ENCODE measurements at places on chromosomes 3 and 15. TPM values are rescaled to one million over a fixed set of nuclear protein-coding genes. Genes with fewer than 3 reads are reported as not detected.

GCNT3 gene
- polyA plus RNA-seq: not detected

GRCh38 chr3:142963516-142964448 is at the start of gene PAQR9:
PAQR9 (minus strand) TSS chr3:142963674; CDS start chr3:142963336, 338 bp downstream.
- peak; percentile 11 for DNase-seq

DNA sequence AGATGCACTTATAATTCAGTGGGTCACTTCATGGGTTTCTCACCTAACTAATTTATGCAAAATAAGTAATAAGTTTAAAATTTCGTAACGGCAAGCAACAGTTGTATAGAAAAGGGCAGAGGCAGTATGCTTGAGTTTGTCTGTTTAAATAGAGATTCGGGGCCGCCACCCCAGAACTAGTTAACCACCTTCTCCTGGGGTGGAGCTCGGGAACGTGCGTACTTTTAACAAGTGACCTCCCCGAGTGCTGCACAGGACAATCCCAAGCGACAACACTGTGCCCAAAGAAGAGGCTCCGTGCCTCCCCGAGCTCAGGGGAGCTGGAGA is 439 bp downstream of the SSR3 start:
- DNase-seq: no peak

DNA sequence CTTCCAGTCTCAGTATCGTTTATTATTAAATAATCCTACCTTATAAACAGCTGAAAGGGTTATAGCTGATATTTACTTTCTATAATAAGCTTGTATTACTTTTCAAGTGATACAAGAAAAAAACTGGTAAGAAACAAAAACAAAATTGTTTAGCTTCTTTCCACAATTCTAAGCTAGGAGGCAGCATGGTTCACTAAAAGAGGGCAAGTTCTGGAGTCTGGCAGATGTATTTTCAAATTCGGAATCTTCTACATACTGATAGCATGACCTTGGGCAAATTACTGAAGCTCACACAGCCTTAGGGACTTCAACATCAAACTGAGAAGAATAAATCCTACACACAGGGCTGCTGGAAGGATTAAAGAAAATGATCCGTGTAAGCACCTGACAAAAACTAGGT is 15.4 kb downstream of the C15orf62 start:
- no peak for DNase-seq

GRCh38 chr3:48591886-48592518 is 3.1 kb downstream of the COL7A1 start:
- no peak for DNase-seq

DNA sequence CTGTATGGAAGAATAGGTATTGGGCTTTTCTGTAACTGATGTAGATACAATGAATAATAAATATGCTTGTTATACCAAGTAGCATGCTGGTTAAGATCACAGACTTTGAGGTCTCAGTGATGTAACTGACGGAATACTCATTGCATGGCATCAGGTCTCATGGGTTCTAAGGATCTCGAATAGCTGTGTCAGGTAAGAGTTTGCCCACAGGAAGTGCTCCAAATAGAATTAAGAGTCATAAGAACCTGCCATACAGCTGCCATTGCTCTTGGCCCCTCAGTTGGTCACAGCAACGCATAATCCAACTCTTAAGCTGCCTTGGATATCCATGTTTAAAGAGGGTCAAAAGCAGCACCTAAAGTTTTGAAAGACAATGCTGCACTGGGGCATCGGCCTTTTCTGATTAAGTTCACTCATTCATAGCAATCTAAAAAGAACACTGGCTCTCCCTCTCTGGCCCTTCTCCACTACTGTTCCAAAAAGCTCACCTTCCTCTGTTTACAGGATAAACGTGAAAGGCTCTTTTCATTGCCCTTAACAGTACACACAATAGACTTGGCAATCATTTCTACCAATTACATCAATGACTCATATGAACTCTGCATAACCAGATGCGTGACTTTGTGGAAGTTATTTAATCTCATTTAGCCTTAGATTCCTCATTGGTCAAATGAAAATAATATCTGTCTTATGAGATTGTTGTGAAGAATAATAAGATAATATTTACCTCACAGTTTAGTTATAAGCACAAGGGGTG is 74.6 kb downstream of the ZBTB20 start:
- DNase-seq: no peak

DNA sequence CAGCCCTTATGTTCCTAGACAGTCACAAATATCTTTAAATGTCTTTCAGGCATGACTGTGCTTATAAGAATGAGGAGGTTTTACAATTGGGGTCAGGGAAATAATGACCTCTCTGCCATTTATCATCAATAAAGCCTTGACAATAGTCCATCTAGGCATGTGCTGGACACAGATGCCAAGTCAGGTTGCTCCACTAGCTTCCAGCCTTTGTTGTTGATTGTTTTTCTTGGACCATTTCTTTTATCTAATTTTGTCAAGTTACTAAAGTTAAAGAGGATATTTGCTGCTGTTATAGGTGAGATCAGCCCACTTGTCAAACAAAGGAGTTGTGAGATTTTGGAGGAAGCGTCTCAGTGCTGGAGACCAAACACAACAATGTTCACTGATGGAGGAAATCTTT is 628.0 kb downstream of the ROBO2 start:
- DNase-seq: no peak

STAB1 gene
- polyA plus RNA-seq: not detected
